ENCODE measurements at places on chromosomes 7 and 10.

DNA sequence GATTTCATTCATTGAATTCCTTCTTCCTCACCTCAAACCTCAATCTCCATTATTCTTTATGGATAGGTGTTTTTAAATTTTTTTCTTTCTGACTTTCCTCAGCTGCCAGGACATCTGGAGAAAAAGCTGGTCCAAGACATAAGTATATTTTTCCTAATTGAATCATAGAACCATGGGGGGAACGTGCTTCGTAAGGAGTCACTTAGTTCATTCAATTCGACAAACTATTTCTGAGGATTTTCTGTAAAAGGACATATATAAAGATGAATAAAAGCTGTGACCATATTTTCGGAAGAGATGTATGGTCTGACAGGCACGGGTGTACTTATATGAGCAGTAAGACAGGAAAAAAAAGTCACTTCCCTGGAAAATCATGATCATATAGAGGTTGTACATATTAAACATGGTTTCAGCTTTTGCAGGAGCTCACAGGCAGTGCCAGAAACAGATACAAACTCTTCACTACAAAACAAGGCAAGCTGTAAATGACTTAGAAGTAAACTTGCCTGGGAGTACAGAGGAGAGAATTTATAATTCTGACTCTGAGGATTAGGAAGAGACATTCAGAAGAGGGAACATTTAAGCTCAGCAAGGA, 88.2 kb upstream of the EGR2 start:
- no peak for DNase-seq

- DNase-seq: no peak
These were observed 159.8 kb downstream of the WNT2 start for GRCh38 chr7:117163101-117163500.

- no peak for DNase-seq
These were observed 112.2 kb downstream of the LARP4B start for GRCh38 chr10:819326-819725.

DNA sequence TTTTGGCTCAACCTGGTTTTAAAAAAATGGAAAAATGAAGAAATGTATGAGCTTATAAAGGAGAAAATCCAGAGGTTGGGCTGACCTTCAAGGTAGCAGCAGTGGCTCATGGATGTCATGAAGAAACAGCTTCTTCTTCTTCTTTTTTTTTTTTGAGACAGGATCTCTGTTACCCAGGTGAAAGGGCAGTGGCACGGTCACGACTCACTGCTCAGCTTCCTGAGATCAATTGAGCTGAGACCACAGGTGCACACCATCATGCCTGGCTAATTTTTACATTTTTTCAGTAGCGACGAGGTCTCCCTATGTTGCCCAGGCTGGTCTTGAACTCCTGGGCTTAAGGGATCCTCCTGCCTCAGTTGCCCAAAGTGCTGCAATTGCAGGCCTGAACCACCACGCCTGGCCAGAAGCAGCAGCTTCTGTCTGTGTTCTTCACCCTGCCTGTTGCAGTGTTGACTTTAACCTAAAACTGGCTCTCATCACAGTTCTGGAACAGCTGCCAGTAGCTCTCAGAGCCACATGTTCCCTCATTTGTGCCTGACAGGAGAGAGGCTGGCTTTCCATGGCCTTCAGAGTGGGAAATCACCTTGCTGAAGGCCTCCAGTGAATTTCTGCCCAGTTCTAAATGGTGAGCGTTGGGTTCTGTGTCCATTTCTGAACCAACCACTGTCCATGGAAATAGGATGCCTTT, 117.7 kb downstream of the PFKFB3 start:
- no peak for DNase-seq

GRCh38 chr10:19791032-19791431, 25.2 kb upstream of the PLXDC2 start:
- DNase-seq: no peak

DNA sequence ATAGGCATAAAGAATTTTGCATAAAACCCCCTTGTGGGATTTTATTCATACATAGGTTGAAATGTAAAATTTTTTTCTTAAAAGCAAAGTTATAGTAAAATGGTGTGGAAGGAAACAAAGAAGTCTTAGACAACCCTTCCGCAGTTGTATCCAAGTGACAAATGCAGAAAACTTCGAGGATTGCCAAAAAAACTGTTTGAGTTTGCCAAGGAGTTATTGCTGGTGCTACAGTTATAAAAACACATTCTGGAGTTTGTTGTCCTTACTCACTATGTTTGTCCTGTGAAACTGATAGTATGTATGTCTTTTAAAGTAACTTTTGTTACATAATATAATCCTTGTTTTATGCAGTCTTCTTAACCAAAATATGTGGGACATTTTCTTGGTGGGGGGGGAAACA, 120.3 kb downstream of the FOXP2 start:
- DNase-seq: no peak

GRCh38 chr10:102150970-102151773, 1.0 kb upstream of the NOLC1 start:
- no peak for DNase-seq

All from stimulated activated CD4-positive, alpha-beta T cell treated with anti-CD3 and anti-CD28 coated beads, Interleukin-15, amount 100 ng/mL, for 1 hour (primary cell).